ENCODE measurements at places on chromosomes 3 and 15.

DNA sequence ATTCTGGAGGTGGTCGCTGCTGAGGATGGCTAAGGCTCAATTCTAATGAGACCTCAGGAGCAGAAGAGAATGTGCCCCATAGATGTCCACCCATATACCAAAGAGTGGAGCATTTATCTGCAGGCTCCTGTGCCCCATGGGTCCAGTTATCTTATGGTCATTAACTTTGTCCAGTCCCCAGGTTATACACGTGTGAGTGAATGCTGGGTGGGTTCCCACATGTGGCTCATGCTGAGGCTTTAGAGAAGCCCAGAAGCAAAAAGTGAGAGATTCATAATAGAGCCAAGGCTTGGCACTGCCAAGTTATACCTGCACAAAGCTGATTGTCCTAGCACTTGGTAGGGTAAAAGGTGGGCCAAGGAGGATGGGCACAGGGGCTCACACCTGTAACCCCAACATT is 30.0 kb upstream of the MINAR1 start:
- DNase-seq: no peak

DNA sequence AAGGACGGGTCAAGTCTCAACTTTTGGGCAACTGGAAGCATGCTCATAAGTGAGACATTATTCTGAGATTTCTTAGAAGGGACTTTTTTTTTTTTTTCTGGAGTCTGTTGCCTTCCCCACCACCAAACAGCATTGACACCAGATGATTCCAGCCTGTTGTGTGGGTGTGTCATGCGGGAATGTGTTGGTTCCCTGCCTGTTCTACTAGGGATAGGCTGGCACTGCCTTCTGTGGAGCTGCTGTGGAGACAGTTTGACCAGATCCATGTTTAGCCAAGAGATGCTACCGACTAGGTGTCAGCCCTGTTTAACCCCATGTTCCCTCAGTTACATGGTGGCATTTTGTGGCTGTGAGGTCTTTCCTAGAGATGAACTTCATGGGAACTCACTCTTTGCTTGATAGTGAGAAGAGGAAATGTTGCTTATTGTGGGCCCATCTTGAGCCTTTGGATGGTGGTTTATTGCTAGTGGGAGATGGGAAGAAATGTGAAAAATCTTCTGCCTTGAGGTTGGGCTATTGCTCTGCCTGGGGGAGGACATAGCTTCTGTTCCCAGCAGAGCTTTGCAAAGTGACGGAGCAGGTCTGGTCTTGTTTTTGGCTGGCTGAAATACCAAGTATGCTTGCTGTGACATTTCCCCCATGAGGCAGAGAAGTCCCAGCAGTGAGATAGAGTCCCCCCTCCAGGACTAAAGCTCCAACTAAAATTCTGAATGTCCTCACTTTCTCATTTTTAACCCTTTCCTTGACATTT is 31.3 kb downstream of the TRAK1 start:
- no peak for DNase-seq

DNA sequence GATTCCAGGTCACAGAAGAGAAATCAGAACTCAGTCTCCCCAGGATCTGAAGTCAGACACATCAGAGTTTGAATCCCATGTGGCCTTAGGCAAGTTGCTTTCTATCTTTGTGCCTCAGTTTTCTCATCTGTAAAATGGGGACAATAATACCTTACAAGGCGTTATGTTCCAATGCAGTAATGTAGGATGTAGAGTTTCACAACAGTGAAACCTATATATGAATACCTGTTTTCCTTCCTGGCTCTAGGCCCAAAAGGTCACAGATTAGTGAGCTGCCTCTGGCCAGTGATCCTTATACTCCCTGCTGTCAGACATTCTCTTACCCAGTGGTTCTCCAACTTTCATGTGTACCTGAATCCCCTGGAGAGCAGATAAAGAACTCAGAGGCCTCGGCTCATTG is 72.9 kb upstream of the OXTR start:
- no peak for DNase-seq

GRCh38 chr15:67784856-67785430 is 40.4 kb upstream of the SKOR1 start:
- no peak for DNase-seq

DNA sequence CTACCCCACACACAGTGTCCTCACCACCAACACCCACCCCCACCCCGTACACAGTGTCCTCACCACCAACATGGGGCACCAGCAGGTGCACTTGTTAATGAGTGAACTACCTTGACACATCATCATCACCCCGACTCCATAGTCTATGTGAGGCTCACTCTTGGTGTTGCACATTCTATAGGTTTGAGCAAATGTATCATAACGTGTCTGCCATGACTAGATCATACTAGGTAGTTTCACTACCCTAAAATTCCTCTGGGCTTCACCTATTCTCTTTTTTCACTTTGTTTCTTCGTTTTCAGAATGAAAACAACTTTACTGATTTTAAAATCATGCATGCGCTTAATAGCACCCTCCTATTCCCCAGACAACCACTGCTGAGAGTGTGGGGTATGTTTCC is 102.6 kb upstream of the SLC6A6 start:
- no peak for DNase-seq

GRCh38 chr3:37970802-37971201 is 19.8 kb upstream of the VILL start:
- no peak for DNase-seq

GRCh38 chr3:4829031-4829394 is 150.2 kb upstream of the BHLHE40 start:
- no peak for DNase-seq

- no peak for DNase-seq
Measured at GRCh38 chr3:17045705-17046104, 160.9 kb downstream of the PLCL2 start.

- DNase-seq: no peak
Measured at GRCh38 chr15:97504031-97504792, 456.3 kb upstream of the ARRDC4 start.

DNA sequence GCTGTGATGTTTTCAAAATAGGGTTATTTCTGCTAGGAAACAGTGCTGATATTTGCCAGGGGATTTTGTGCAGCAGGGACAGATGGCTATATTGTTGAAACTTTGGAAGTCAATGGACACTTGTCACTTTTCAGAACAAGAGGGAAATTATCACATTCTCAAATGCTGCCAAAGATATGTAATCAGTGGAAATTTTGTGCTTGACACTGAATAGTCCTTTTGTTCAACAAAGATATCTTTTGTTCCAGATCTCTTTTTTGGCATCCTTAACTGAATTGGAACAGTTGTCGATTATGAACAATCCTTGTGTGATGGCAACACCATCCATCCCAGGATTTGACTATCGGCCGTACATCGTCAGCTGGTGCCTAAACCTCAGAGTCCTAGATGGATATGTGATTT is 7.8 kb downstream of the CEP97 start:
- no peak for DNase-seq

DNA sequence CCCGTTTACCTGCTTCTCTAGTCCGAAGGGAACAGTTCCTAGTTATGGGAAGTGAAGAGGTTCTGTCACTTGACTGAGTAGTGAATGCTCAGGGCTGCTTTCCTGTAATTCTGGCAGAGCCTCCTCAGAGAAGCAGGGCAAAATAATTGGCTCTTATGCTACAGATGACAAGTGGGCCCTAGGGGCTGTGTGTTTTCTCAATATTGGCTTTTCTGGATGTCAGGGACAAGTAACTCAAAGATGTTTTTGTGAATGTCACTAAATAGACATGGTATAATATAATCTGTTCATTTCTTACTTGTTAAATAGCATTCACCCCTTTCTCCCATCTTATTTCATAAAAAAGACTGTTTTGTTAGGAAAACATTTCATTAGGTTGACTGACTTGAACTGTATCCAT is 40.1 kb downstream of the SGO1 start:
- DNase-seq: no peak

GRCh38 chr3:172059532-172059931 is 20.2 kb downstream of the FNDC3B start:
- no peak for DNase-seq

DNA sequence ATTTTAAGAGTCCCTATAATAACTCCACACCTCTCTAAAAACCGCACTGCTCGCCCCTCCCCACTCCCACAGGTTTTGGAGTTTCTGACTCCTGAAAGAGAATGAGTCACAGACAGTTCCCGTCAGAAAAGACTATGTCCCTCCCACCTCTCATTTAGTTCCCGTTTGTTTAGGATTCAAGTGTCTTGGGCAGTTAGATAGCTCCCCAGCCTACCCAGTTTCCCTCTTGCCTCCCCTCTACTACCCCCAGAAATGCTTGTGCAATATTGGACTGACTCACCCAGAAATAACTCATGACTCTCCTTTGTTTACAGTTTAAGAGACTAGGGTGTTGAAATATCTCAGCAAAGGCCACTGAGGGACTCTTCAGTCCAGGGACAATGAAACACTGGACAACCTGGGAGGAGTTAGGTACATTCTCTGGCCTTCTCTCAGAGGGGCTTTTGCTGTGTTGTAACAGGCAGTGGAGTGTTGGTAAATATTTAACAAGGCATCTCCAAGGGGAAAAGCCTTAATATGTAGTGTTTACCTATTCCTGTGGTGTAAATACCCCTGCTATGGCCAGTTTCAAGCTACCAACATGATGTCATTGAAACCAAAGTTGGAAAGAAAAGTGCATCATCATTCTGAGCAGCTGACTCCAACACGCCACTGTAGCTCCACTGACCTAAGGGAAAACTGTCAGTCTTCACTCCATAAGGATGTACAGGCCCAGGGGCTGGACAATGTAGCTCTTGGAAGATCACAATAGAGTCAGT is 96.1 kb upstream of the CHD2 start:
- peak; percentile 79 for DNase-seq

DNA sequence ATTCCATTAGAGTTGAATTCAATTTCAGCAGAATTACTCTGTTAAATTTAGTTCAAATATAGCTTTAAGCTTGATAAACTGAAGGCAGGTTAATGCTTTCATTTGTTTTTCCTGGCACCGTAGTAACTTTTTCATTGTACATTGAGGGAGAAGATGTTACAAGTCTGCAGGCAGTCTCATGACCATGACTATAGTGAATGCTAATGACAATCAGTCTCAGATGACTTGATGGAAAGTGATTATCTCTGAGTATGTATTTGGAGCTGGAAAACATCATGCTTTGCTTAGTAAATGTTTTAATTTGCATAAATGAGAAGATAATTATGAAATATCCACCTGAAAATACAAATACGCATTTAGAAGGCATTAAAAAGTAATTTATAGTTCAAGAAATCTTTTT is 16.0 kb upstream of the RNF7 start:
- no peak for DNase-seq

DNA sequence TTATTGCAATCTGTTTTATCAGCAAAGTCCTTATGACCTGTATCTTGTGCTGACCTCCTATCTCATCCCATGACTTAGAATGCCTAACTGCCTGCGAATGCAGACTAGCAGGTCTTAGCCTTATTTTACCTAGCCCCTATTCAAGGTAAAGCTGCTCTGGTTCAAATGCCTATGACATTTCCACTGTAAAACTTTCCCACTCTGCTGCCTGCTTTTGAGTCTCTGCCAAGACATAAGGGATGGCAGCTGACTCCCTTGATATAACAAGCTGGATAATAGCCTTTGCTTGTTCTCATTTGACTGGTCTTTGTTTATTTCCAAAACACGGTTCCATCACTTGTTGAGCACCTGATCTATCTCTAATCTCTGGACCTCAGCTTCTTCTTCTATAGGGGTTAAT is 131.9 kb upstream of the STRIT1 start:
- no peak for DNase-seq

- DNase-seq: no peak
Measured at GRCh38 chr3:171175741-171176234, 149.3 kb upstream of the SLC2A2 start.

DNA sequence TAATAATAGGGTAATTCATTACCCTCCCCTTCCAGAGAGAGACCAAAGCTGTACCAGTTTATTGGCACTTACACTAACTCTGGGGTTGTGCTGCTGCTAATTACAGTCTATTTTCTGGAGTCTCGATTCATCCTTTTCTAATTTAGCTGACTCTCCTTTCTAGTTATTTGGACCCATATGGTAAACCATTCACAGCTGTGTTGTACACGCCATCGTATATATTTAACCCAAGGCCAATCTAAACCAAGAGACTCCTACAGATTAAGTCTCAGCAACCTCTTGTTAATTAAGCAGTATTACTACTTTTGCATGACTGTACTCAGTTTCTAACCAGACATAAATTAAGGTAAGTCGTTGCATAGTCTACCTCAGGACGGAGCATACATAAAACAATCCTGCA is 22.5 kb downstream of the ANXA2 start:
- DNase-seq: no peak

DNA sequence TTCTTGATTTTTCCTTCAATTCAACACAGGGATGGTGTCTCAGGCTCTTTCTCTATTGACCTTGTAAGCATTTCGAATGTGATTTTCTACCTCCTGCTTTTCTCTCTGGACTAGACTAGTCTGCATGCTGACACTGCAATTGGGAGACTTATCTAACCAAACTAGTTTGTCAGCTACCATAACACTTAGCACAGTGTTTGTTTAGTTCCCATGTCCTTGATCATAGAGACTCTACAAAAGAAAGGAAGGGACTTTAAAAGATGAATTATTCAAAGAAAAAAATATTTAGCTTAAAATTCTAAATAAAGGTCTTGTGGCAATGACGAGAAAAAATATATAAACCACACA is 407.0 kb downstream of the ERC2 start:
- no peak for DNase-seq

DNA sequence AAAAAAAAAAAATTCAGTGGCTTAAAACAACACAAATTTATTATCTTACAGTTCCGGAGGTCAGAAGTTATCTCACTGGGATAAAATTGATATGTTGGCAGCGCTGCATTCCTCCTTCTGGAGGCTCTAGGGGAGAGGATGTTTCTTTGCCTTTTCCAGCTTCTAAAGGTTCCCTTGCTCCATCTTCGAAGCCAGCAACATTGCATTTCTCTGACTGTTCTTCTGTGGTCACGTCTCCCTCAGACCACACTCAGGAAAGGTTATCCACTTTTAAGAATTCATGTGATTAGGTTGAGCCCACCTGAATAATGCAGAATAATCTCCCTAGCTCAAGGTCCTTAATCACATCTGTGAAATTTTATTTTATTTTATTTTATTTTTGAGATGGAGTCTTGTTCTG is 23.4 kb upstream of the ACAP2 start:
- no peak for DNase-seq

GRCh38 chr3:50390508-50391224 is 31.3 kb upstream of the TMEM115 start:
- DNase-seq: no peak

DNA sequence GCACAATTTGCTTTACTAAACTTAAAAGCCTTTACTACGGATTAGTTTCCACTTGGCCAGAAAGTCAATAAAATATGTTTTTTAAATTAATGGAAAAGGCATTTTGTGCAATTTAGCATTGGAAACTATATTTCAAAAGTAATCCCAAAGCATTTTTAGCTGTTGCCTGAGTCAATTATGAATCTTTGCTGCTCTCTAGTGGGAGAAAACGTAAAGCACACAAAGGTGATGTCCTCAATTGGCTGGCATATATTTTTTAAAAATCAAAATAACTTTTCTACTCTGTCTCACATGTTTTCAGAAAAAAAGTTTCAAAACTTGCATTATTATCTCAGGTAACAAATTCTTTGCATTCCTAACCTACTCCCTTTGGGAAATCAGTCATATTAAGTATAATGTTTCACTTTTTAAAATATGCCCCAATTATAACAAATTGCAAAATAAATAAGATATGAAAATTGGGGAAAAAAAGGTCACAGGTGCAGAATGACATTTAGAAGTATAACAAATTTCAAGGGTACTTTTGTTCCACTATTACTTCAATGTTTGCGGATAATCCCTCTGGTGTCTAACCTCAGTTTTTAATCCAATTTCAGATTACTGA is 47.2 kb upstream of the TEX55 start:
- peak; percentile 37 for DNase-seq

- DNase-seq: no peak
Measured at GRCh38 chr3:114707252-114707860, 413.5 kb downstream of the TIGIT start.

GRCh38 chr15:77542491-77543001 is 90.2 kb downstream of the LINGO1 start:
- no peak for DNase-seq

Data from activated CD4-positive, alpha-beta T cell treated with anti-CD3 and anti-CD28 coated beads for 4 hours (primary cell).